ENCODE measurements at places on chromosomes 3 and 15.
A peak's percentile ranks its signal among the peaks of the same experiment; 100 is the strongest.

- no peak for DNase-seq
Observed at GRCh38 chr15:40137303-40138200, 23.3 kb upstream of the BUB1B start.

DNA sequence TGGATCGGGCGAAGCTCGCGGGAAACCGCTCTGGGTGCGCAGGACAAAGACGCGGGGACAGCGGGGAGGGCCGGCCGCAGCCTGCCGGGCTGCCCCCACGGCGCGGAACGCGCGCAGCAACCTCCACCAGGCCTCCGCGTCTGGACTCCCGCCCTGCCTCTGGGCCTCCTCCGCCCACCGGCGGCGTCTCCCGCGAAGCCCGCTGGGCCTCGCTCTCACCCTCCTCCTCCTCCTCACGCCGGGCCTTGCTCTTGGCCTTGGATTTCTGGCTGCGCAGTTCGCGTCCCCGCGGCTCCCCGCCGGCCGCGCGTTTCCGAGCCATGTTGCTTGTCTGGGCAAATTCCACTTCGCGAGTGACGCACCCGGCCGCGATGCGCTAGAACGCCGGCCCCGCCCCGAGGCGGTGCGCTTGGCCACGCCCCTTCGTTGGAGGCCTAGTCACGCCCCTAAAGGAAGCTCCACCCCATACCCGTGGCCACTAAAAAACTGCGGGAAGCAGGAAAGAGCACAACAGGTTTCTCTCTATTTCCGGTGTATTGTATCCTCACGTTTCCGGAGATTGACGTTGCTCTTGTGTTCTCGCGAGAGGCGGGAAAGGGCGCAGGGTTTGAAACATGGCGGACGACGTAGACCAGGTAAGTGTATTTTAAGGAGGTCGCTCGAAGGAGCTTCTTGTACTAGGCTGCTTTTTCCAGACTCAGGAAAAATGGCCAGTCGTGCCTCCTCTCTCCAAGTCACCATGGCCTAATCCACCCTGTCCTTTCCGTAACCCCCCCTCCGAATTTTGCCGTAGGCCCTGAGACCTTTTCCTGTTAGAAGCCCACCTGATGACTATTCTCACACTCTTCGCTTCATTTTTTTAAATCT is at the start of the genes LSM3 and XPC:
LSM3 (plus strand) TSS at position 571 of the 867 bp plus-strand sequence; CDS start at position 615, 44 bp downstream.
XPC (minus strand) TSS at position 355 of the 867 bp plus-strand sequence; CDS start at position 322, 33 bp downstream.
- peak; percentile 99 for DNase-seq

DNA sequence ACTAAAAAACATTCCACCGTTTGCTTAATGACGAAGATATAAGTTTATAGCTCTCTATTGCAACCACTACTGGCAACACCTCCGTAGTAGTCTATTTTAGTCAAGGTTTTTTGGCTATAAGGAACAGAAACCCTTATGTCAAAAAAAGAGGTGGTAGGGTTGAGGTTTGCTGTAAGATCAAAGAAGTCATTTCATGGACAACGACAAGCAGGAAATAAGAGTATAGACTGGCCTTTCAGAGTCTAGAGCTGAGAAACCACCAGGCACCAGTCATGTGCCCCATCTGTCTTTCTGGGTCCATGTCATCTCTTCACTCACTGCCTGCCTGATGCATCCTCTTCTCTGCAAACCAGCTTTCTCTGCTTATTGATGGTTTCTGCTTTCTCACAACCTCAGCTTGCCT is 42.7 kb downstream of the THBS1 start:
- DNase-seq, result no peak

GRCh38 chr15:49169880-49170597 is at the start of gene GALK2:
Gene GALK2, plus strand, starts transcription at chr15:49170247. Its CDS starts 76 bp downstream, at chr15:49170323.
- peak; percentile 84 for DNase-seq

- no peak for DNase-seq
Observed at GRCh38 chr3:82764521-82764920, 1003.1 kb upstream of the GBE1 start.

DNA sequence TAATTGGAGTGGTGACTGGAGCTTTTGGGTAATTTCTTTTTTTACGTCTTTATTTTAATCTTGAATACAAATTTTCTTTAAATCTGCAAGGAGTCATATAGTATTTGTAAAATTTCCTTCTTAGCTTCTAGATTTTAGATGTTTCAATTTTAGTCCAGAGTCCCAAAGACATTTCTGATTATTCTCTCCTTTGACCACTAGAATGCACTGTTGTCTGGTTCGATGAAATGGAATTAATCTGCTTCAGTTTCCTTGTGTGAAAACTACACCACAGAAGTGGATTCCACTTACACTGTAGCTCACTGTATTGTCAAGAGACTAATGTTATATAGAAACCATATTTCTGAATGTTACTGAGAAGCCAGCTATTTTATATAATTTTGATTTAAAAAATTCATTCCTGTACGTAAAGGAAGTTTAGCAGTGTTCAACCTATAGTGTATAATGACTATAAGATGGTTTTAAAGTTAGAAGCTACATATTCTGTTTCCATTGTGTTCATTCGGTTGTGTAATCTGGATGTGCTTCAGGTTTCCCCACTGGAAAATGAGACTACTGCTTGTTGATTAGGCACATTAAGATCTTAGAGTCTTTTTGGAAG is 6.1 kb downstream of the GRAMD1C start:
- peak; percentile 18 for DNase-seq
